Activated CD4-positive, alpha-beta T cell treated with anti-CD3 and anti-CD28 coated beads, Interleukin-2, amount 50 U/mL, for 48 hours (primary cell): ENCODE measurements at places on chromosomes 13 and 19.

DNA sequence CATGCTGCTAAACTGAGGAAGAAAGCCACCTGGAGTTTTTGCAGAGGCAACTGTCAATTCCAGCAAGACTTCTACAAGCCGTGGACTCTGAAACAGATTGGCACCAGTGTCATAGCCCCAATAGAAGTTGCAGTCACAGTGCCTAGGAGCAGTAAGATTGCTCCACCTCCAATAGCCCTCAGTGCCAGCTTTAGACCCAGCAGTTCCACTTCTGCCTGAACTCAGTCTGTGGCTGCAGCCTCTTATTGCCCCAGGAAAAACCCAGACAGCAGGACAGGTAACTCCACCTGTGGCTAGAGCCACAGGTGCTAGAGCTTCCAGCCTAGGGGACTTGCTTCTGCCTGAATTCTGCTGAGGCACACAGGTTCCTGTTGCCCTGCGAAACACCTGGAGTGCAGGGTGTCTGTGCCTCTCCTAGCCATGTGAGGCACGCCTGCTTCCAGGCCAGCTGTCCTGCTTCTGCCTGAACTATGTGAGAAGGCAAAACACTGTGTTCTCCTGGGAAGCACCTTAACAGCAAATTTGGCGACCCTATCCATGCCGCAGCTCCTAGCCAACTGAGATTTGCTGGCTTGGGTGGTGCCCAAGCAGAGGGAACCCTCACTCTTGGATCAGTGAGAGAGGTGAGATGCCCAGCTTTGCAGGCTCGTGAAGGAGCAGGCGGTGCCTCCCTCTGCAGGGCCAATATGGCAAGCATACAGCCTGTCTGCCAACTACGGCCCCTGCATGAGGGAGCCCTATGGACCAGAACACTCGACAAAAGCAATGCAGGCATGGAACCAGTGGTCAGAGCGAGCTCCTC lies 607.6 kb downstream of the PCDH17 start:
- no peak for DNase-seq

DNA sequence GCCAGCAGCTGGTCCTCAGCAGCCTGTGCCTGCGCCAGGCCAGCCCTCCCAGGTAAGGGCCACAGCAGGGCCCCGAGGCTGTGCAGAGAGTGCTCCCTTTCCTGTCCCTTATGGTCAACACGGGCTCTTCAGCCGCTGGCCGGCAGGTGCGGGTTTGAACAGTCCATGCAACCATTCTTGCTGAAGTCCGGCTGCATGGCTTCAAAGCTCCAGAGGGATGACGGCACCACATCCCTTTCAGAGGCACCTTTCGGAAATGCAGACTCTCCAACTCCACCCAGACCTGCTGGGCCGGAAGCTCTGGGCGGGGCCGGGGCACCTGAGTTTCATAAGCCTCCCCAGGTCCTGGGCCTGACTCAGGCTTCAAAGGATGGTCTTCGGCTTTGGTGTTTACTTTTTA lies 81.3 kb downstream of the SPACA7 start:
- DNase-seq = no peak

- DNase-seq = peak; percentile 72
Measured at GRCh38 chr19:56367829-56368711, 25.3 kb downstream of the ZNF582 start.

GRCh38 chr19:2290441-2291184 lies 8.6 kb upstream of the PEAK3 start:
- peak; percentile 29 for DNase-seq

GRCh38 chr19:6260912-6261650 lies 18.7 kb downstream of the MLLT1 start:
- DNase-seq = peak; percentile 44

DNA sequence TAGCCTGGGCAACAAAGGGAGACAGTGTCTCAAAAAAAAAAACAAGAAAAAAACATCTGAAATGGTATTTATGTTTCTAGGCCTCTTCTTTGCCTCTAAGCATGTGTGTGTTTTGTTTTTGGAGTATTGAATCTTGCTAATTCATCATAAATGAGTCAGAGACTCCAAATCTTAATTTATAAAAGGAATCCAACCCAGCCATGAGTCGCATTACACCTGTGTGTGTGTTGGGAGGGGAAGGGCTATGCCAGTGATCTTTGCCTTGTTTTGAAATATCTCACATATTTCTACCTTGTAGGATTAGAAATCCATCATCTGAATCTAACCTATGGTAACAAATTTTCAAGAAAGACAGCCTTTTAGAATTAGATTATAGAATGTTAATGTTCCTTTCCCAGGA lies 4.0 kb downstream of the ZNF331 start:
- no peak for DNase-seq

- peak; percentile 80 for DNase-seq
Measured at GRCh38 chr19:13212759-13213330, 62.6 kb downstream of the IER2 start.

GRCh38 chr13:24254146-24254841 lies 55.1 kb upstream of the C1QTNF9 start:
- no peak for DNase-seq

DNA sequence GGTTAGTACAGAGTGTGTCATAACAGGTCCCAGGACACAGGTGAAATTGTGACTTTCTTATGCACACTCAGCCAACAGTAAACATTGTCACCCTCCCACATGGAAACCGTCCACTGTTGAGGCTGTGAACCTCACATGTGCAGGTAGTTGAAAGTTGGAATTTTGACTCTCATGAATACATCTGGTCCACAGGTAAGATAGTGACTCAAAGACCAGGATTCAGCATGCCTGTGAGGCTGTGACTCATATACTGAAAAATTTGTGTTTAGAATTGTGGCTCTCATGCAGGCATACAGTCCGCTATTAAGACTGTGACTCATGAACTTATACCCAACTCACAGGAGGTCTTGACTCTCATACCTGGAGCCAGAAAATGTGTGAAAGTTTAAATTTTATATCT lies 67.8 kb downstream of the ZNF728 start:
- no peak for DNase-seq

GRCh38 chr13:77289851-77290250 lies 37.0 kb downstream of the MYCBP2 start:
- DNase-seq = no peak

GRCh38 chr13:38814331-38814730 lies 127.5 kb downstream of the FREM2 start:
- DNase-seq = no peak

DNA sequence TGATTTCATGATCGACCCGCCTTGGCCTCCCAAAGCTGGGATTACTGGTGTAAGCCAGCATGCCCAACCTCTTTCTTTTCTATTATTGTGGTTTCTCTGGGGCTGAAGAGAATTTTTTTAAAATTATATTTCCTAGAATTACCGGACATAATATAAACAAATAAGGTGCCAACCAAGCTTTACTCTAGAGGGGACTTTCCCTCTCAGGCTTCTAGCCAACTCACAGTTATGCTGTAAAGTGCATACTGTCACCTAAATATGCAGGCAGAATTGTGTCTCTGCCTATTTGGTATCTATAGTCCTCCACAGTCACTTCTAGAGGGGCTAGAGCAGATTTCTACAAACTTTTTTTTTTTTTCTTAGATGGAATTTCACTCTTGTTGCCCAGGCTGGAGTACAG lies 41.6 kb upstream of the ZNF681 start:
- DNase-seq = no peak

DNA sequence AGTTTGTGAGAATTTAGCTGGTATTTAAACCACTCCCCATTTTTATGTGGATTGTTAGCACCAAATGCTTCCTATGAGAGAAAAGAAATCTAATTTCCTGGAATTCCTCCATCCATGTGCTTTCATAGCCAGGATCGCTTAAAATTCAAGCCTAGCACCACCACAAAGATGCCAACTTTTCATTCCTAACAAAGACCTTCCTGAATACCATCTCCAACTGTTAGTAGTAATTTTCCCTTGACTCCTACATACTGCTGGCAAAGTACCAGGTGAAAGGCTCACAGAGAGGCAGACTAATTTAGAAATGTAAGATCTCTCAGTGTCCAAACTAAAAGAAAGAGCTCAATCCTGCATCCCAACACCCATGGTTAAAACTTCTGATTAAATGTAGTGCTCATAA lies 386.3 kb downstream of the KCTD12 start:
- DNase-seq = no peak

DNA sequence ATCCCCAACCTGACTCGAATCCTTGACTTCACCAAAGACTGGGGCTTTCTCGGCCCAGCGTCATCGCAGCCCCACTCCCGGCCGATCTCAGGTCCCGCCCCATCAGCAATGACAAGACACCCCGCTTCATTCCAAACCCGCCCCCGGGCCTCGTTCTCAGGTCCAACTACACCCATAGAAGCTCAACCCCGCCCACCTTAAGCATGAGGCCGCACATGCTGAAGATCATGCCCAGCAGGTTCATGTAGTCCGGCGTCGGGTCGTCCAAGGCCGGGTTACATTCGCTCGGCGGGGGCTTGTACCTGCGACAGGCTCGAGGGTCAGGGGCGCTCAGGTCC lies 2.3 kb downstream of the WDR83 start:
- DNase-seq = peak; percentile 62

- no peak for DNase-seq
Measured at GRCh38 chr19:27885359-27885758, 1327.6 kb downstream of the UQCRFS1 start.

GRCh38 chr13:38824342-38824741 lies 137.5 kb downstream of the FREM2 start:
- DNase-seq = peak; percentile 3

DNA sequence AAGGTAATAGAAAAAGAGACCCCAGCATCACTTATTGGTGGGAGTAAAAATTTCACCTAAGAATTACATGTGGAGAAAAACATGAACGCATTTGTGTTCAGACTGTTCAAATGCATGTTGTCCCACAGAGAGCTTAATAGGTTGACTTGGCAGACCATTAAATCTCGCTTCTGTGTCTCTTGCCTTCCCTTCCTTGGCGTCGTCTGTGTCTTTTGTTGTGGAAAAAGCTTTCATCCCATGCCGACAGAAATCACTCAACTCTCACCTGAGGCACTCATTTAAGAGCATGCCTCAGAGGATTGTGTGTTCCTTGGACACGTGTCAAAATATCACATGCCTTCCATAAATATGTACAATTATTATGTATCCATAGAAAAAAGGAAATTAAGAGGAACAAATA lies 24.4 kb upstream of the CACNA1A start:
- DNase-seq = no peak

GRCh38 chr19:49851456-49852259 lies 699 bp downstream of the PTOV1 start:
- no peak for DNase-seq
